SK-N-SH (cell line): ENCODE measurements at places on chromosomes 7 and 10. TPM values are rescaled to one million over a fixed set of nuclear protein-coding genes. Genes with fewer than 3 reads are reported as not detected.

DNA sequence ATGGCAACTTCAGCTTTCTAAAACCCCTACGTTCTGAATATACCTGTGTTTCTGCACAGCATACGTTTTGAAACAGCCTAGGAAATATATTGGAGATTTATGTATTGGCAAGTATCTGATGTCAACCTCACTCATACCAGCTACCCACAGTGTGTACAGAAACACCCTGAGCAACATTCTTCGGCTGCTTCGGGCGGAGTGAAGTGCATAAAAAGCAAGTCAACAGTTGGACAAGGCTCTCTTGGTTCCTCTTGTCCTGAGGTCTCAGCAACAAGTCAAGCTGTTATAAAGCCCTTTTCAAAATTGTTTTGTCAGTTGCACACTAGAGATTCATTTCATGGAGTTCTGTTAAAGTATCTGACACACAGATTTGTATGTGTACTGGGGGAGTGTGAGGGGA lies 40.0 kb upstream of the PAPSS2 start:
- DNase-seq, result no peak

- DNase-seq, result no peak
Measured at GRCh38 chr7:78473021-78473420, 674.4 kb downstream of the PHTF2 start.

GRCh38 chr7:2200584-2200980 lies 32.2 kb downstream of the MAD1L1 start:
- DNase-seq, result no peak

- no peak for DNase-seq
Measured at GRCh38 chr10:25232204-25232603, 57.4 kb downstream of the GPR158 start.

GRCh38 chr7:17523813-17524739 lies 225.6 kb downstream of the AHR start:
- no peak for DNase-seq

DNA sequence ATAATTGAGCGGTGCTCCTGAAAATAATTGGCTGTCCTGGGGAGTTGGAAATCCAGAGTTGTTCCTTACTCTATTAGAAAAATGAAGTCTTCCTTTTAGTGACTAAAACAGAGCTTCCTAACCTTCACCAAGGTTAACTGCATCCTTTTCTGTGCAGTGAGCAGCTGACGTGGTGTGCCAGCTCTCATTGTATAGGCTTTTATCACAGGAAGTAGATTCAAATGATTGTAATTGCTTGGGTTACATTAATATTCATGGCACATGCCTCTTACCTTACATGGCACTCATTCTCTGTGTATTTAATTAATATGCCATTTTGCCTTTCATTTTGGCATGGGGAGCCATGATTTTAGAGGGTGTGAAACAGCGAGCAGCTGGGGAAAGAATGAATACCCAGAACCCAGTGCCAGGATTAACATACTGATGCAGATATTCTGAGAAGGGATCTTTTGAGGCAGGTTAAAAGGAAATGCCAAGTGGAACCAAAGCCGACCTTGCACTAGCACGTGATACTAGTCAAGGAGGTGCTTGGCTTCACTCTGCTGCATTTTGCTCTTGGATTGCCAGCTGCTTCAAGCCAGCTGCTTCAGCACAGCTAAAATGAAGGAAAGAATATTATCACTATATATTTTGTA lies 115.3 kb downstream of the ST7 start:
- peak; percentile 33 for DNase-seq

The MBLAC1 gene
- polyA plus RNA-seq, result 2.5 and 4.4 TPM in 2 replicates

The EEPD1 gene
- polyA plus RNA-seq, result 2.4 and 5.0 TPM in 2 replicates

The ATRNL1 gene
- 0.44 and 0.67 TPM in 2 replicates for polyA plus RNA-seq

The LIPK gene
- not detected in 2 replicates for polyA plus RNA-seq

GRCh38 chr7:106339513-106340246 lies 54.9 kb upstream of the NAMPT start:
- no peak for DNase-seq

- DNase-seq, result no peak
Measured at GRCh38 chr10:22801785-22802184, 87.4 kb upstream of the PIP4K2A start.

DNA sequence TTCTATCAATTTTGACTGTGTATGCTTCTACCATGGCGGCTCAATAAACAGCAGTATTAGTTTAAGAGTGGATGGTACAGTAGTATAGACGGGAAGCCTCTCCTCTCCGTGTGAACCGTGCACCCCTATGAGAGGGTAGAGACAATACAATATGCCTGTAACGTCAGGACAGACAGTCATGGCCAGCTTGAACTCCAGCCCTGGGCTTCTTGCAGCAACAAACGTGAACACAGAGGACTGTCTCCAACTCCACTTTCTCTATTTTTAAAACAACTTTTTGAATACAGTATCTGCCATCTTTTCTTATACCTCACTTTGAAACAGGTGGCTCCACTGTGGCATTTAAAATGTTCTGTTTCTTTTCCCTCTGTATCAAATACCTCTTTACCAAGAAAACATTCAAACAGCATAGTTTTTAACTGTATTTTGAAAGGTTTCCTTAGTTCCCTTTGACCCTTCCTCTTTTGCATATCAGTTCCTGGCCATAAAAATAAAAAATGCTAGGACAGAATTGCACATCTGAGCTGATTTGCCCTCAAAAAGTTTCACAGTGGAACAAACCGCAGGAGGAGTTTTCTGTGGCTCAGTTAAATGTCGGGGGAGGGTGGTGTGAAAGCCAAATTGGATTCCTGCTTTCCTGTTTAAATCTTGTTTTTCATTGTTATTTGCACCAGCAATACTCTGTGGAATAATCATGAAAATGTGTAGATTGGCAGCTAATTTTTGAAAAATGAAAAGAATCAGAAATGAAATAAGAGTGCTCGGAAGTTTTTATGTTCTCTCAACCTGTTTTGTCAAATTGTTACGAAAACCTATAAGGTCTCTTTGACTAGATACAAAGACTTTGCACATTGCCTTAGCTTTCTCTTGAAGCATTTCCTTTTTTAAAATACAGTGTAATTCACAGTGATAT lies 8.0 kb downstream of the IKZF1 start:
- no peak for DNase-seq

- DNase-seq, result peak; percentile 54
Measured at GRCh38 chr10:123148414-123149161, 652 bp downstream of the HMX2 start.

The FAM131B gene
- 43.6 and 50.1 TPM in 2 replicates for polyA plus RNA-seq

The CALHM1 gene
- polyA plus RNA-seq, result not detected in 2 replicates

DNA sequence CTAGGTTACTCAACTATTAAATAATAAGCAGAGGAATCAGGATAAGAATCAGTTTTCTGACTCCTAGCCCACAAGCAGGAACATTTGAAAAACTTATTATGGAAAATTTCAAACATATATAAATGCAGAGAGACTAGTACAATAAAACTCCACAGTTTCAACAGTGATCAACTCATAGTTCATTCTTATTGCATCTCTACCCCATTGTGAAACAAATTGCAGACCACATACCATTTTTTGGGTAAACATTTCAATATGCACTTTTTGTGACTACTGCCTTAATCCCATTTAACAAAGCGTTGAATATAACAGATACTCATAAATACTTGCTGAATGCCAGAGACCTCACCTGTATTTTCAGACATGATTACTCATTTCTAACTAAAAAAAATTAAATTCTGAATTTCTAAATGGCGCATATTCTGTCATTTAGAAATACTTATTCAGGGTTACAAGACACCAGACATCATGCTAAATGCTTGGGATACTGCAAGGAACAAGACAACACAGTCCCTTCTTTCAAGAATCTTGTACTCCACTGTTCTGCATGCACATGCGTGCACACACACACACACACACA lies 11.4 kb downstream of the CDK6 start:
- no peak for DNase-seq

DNA sequence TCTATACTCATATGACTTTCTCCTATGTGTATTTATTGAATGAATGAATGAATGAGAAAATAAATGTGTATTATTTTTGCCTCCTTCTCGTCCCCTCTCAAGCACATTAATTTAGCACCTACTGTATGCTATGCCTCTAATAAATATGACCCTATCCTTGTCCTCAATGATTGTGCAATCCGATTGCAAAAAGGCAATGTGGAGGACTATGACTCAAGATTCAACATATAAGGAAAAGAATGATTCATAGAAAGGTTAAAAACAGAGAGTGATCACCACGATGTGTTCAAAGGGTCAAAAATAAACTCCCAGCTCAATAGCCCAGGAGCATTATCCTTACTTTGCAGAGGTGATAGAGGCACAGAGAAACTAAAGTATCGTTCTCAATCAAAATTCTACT lies 322.8 kb upstream of the SORCS1 start:
- DNase-seq, result no peak

The ELOVL3 gene
- polyA plus RNA-seq, result 0.25 and 0.29 TPM in 2 replicates

DNA sequence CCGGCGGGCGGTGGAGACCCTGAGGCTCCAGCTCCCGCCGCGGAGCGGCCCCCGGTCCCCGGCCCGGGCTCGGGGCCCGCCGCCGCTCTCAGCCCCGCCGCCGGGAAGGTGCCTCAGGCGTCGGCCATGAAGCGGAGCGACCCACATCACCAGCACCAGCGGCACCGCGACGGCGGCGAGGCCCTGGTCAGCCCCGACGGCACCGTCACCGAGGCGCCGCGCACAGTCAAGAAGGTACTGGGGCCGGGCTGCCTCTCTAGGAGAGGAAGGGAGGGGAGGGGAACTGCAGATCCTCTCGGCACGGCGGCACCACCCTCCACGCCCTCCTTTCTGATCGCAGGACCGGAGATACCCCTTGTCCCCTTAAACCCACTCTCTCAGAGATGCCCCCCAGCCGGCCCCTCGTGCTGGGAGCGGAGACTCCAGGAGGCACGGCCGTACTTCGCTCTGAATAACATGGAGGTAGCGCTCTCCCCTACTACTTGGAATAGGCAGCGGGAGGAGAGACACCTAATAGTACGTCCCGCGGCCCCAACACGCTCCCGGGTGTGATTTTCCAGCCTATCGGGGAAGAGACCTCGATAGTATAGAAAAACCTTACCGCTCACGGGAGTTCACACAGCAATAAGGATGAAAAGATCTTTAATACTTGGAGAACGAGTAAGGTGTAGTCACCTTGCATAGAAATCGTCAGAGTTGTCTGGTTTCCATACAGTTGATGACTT lies 538 bp downstream of the AHCYL2 start:
- no peak for DNase-seq

GRCh38 chr10:63711361-63711760 lies 190.2 kb downstream of the REEP3 start:
- no peak for DNase-seq

GRCh38 chr7:21076574-21076973 lies 289.9 kb upstream of the SP8 start:
- no peak for DNase-seq

GRCh38 chr7:157693521-157694375 lies 356.9 kb downstream of the DNAJB6 start:
- DNase-seq, result peak; percentile 58

DNA sequence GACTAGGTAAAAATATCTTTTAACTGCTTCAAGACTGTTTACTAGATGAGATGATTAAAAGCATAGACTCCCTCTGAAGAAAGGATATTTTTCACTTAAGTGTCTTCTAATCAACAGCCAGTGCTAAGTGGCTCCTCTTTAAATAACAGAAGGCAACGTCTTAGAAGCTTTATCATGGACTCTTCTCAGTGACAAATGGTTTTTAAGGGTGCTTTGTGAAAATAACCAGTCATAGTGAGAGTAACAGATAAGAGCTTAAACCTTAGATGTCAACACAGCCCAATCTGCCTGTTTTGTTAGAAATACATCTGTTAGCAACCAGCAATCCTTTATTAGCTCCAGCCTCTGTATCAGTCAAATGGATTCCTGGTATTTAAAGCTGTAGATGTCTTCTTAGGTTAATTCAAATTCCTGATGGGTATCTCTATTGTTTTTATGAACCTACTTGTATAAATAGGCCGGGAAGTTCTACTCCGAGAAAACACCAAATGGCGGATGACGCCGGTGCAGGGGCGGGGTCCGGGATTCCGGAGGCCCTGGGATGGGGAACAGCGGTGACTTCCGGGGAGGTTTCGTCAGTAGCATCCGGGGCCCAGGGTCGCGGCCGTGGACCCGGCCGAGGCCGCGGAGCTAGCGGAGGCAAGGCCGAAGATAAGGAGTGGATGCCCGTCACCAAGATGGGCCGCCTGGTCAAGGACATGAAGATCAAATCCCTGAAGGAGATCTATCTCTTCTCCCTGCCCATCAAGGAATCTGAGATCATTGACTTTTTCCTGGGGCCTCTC lies 285.4 kb downstream of the GPR37 start:
- DNase-seq, result no peak

DNA sequence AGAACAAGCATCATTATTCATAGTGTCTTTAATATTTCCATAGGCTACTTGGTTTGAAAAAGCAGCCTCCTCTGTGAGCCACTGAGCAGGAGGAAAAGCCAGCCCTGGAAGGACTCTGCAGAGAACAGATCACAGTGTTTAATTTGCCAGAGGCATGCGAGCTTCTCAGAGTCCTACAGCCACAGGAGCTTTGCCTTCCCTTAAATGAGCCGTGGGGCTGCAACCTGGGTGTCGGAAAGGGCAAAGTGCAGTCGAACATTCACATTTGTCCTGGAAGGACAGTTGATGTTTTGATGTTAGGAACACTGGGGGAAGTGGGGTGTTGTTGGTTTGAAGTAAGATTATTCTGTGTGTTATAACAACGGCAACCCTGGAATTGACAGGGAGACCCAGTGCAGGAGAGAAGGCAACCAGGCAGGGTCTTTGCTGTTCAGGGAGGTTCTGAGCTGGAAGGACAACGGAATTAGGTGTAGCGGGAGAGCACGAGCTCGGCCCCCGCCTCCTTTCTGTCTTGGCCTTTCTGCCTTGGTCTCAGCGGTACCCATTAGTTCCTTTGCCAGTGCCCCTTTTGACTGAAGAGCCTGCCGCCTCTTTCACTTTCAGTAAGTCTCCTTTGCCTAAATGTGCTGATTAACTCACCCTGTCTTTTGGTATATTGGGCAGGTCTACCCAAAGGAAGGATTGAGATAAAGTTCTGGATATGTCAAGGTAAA lies 192.3 kb upstream of the PITRM1 start:
- no peak for DNase-seq

The UCN3 gene
- polyA plus RNA-seq, result not detected in 2 replicates

GRCh38 chr7:40733578-40733977 lies 598.8 kb downstream of the SUGCT start:
- DNase-seq, result no peak

GRCh38 chr7:67301667-67302066 lies 305.0 kb downstream of the TYW1 start:
- DNase-seq, result no peak

DNA sequence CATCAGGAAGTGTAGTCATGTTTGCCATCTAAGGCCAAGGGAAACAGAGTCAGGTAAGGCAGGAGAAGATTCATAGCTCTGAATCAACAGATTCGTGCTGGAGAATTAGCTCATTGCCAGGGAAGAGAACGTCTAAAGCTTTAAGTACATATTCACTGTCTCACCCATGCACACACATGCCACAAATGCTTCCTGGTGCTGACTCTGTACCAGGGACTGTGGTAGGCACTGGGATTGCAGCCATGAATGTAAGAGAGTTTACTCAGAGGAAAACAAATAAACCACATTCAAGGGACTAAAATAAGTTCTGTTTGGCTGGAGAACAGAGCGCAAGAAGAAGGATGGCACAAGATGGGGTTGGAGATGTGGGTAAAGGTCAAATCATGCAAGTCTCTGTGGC lies 89.8 kb upstream of the HPS1 start:
- DNase-seq, result no peak

The SHOC2 gene
- polyA plus RNA-seq, result 6.9 and 10.6 TPM in 2 replicates

The ATE1 gene
- polyA plus RNA-seq, result 6.3 and 7.2 TPM in 2 replicates

The SPDYE6 gene
- polyA plus RNA-seq, result not detected in 2 replicates
